ENCODE measurements at places on chromosomes 2 and 18.

DNA sequence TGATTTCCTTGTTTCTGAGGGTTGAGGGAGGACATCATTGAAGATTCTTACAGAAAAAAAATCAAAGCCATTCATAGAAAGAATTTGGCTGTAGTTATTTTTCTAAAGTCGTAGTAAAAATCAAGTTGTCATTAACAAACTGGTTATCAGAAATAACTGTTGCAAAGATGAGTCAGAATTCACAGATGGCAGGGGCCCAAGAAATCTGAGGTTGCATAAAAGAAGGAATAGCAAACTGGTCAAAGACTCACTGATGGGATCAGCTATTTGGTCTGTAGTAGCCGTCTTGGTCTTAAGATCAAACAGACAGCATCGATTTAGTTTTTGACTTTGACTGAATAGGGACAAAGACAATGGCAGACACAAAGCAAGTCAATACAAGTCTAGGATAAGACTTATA lies 334.3 kb downstream of the FIGN start:
- no peak for DNase-seq

DNA sequence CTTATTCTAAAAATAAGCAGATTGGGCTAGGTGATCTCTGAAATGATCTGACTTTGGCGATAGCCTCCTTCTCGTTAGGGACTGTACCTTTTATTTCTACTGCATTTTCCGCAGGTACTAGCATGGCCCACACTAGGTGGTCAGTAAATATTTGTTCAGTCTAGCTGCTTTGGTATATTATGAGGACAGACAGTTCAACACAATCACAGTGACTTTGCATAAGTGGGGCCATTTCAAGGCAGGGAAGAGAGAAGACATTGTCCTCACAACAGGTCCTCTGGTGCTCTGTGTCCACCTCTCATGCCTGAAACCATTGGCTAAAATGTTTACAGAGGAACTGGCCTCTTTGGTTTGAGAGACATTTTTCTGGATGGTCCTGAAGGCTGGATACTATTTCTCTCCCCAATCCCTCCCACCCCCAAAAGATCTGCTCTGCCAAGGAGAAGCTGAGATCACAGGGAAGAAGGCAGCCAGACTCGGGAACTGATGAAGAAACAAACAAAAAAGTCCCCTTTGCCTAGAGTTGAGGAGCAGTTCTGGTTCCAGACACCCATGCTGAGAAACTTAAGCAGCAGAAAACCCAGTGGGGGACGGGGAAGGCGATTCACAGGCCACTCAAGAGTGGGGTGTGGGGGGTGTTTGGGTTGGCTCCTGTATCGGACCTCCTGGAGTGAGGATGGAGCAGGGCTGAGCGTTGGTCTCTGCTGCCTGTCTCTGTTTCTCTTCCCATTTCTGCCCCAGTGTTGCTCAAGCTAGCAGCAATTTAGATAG lies 2.9 kb upstream of the TNP1 start:
- no peak for DNase-seq

DNA sequence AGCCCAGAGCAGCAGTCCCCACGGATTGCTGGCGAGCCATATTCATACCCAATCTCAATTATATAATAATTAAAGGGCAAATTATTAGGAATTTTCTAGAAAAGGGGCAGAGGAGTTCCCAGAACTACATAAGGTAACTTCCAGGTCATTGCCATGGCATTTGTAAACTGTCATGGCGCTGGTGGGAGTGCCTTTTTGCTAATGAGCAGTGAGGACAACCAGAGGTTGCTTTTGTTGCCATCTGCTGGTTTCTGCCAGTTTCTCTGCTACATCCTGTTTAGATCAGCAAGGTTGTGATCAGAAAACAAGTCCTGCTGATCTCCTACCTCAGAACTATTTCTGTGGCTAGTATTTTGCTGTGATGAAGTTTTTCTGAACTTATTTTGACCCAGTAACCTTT lies 159.8 kb upstream of the PIEZO2 start:
- no peak for DNase-seq

- DNase-seq, result peak; percentile 37
Observed at GRCh38 chr2:45342-46130, 769 bp downstream of the FAM110C start.

- peak; percentile 61 for DNase-seq
Observed at GRCh38 chr18:56869189-56869777, 218.1 kb downstream of the WDR7 start.

DNA sequence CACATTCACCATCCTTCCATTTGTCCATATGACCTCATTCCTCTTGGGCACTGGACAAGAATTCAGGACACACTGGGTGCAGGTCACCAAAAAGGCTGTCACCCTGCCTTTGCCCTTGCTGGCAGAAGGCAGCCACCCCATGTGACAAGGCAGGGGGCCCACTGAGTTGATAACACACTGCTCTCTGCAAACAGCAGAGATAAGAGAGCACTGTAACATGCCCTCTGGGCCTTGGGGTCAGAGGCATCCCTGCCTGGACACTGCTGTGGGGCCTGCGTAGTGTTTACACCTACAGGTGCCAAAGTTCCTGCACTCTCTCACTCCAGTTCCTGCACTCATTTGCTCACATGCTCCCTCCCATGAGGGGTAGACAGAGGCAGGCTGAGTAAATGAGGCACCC lies 344.7 kb upstream of the TCF4 start:
- no peak for DNase-seq

DNA sequence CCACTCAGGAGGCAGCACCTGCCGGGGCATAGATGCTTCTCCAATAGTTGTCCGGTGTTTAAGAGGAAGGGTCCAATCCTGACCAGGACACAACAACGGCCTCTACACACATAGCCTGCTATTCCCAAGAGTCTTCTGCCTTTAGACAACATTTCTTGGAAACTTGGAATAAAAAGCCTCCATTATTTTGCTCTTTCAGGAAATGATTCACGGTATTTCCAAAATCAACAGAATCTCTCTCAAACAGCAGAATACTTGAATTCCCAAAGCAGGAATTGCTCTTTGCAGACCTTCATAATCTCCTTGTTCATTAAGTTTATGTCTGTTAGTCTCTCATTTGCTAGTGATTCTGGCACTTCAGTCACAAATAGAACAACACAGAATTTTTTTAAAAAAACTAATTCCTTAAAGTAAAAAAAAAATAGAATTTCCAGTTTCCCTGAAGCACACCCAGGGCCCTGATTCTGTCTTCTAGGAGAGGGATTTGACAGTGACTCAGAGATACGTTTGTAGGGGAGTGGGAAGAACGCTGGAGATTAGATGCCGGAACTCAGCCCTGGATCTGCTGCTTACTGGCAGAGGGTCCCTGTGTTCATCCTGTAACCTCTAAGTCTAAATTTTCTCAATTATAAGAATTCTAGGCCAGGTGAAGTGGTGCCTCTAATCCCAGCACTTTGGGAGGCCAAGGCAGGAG lies 74.7 kb downstream of the NAB1 start:
- no peak for DNase-seq

- no peak for DNase-seq
Observed at GRCh38 chr18:23369266-23369665, 83.8 kb upstream of the RIOK3 start.

DNA sequence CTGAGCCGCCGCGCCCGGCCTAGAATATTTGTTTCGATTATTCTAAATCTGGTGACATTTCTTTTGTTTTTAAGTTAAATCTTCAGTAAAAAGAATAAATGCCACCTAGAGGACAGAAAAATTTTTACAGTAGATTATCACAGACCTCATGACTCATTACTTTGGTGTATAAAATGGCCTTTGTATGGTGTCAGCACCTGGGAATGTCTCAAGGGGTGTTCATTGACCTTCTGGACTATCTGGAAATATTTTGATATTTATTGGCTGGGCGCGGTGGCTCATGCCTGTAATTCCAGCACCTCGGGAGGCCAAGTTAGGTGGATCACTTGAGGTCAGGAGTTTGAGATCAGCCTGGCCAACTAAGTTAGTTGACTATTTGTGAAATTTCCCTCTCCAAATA lies 30.3 kb upstream of the SLC30A6 start:
- DNase-seq, result peak; percentile 31

DNA sequence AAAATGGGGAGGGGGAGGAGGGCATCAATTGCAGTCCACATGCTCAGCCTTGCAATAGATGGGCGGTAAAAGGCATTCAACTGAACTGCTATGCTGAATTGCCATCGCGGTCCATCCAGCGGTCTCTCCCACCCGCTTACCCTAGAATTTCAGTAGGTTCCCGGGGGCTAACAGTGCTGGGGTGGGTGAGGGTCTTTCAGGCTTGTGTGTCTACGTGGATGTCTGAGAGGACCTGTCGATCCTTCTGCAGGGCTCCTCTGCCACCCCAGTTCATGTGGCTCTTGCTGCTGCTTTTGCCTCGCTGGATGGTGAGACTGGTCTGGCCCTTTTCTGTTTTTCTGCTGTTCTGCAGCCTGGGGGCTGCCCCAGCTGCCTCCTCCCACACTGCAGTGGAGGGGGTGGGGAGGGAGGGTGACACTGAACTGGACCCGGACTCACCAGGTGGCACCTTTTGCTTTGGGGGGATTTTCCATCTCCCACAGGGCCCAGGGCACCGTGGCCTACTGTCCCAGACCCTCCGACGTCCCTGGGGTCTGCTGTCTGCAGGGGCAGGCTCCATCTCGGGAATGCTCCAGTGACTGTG lies 14.1 kb downstream of the ACKR3 start:
- DNase-seq, result no peak

GRCh38 chr2:52916981-52917380 lies 850.6 kb upstream of the CHAC2 start:
- no peak for DNase-seq

DNA sequence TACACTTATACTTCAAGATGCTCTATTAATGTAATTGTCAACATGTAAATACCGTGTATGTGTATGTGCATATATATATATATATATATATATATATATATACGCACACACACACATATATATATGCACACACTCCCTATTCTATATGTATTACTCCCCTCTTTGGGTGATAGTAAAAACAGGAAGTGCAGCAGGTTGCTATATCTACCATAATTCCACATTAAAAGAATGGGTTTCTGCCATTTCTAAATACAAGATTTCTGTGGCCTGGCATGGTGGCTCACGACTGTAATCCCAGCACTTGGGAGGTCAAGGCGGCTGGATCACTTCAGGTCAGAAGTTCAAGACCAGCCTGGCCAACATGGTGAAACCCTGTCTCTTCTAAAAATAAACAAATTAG lies 77.0 kb downstream of the OTX1 start:
- DNase-seq, result no peak

DNA sequence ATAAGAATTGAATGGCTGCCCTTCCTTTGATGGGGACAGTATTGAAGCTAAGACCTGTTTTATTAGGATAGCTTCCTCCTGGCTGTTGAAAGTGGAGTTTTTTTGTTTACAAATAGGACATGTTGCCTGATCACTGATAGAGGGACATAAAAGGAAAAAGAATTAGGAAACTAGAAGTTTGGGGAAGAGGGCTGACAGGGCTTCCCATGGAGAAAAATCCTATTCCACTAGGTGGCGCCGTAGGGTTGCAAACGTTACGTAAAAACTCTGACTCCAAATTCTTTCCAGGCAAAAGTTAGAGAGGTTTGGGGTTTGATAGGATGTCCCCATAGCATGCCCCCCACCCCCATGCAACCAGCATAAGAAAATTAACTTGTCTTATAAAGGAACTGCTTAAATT lies 11.1 kb upstream of the RBFA start:
- DNase-seq, result no peak

DNA sequence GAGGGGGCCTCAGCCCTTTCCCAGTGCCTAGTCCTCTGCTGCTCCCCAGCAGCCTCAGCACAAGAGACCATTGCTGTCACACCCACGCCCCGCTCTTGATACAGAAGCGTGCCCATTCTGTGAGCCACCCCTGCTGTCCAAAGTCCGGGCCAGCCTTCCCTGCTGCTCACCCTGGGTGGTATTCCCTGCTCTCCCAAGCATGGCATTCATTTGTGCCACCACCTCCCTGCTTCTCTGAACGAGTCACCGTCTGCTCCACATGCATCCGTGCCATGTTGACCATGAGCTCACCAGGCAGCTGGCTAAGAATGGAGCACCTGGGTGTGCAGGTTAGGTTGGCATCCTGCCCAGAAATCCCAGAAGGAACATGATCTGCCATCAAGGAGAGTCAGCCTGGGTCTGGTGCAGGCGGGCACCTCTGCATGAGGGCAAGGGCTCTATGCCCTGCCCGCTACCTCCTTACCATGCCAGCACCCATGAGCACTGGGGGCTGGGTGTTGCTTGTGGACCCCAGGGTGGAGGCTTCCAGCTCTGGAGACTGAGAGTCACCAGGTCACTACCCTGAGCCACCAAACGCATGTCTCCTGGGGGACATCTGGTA lies 63.0 kb downstream of the TWIST2 start:
- DNase-seq, result no peak

DNA sequence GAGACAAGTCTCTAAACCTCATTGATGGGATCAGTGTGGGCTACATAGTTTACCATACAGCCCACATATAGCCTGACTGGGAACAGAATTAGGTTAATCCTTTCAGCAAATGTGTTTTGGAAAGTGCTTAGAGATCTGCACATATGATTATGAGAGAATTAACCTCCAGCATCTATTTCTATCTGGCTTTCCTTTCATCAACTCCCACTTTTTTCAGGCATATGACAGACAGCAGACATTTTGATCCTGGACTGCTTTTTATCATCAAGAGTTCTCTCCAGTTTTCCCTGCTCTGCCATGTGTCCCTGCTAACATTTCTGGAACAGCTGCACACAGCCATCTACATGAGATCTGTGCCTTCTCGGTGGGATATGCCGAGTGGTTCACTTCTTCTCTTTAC lies 139.5 kb upstream of the LRP1B start:
- no peak for DNase-seq

DNA sequence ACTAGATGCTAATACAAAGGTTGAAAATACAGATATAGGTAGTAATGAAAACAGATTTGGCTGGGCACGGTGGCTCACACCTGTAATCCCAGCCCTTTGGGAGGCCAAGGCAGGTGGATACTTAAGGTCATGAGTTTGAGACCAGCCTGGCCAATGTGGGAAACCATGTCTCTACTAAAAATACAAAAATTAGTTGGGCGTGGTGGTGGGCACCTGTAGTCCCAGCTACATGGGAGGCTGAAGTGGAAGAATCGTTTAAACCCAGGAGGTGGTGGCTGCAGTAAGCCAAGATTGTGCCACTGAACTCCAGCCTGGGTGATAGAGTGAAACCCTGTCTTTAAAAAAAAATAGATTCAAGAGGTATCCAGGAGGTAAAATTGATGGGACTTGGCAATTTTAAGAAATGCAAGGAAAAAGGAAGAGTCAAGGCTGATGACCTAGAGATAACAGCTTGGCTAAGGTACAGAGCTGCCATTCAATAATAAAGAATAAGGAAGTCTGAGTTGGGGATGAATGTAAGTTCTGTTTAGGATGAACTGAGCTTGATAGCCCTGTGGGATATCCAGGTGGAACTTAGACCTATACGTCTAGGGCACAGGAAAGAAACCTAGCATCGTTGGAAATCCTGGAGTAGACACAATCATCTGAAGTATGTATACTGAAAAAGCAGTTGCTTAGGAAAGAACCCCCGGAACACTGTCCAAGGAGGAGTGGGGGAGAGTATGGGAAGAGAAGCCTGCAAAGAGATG lies 9.1 kb downstream of the MAT2A start:
- no peak for DNase-seq
